Effector CD4-positive, alpha-beta T cell (primary cell): ENCODE measurements at places on chromosomes 7 and 10.

GRCh38 chr7:99720800-99721595 lies 14.0 kb downstream of the CYP3A7 start:
- DNase-seq = no peak

GRCh38 chr10:44807451-44807850 lies 103.7 kb upstream of the TMEM72 start:
- DNase-seq = no peak

GRCh38 chr7:2730846-2731770 lies 43.1 kb downstream of the AMZ1 start:
- DNase-seq = no peak

DNA sequence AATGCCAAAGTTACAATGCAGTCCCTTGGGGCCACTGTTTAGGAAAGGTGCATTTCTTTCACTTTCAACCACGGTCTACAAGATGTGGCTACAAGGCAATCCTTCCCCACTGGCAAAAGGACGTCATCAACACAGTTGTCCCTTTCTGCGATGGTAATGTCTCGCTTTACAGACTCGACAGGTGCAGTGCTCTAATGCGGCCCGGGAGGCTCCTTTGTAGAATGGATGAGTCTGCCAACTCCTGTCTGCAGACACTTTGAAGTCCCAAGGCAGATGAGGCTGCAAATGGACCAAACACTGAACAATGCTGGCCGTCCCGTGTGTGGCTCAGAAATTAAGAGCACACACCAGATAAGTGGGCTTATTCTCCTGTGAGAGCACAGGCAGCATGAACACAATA lies 133.7 kb downstream of the PIP4K2A start:
- no peak for DNase-seq

- DNase-seq = peak; percentile 38
Measured at GRCh38 chr10:91635401-91636400, 2.8 kb upstream of the PPP1R3C start.

DNA sequence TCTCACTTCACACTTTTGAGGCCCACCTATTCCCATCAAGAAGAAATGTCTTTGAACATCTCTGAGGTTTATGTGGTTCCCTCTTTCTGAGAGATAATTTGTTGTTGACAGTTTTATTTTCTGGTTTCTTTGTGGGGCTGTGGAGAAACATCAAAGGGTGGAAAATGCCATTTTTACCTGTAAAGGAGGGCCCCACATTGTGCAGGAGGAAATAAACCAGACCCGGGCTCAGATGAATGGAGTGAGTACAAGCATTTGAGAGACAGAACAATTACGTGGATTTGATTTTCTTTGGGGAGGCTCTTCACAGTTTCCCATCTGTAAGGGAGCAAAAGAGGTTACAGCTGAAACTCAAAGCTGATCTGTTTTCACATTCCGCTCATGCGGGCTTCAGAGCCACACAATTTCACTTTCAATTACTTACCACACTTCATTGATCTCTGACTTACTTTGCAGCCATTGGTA lies 29.8 kb downstream of the ITPRIP start:
- DNase-seq = no peak

GRCh38 chr7:127437837-127438236 lies 45.3 kb upstream of the ZNF800 start:
- no peak for DNase-seq

- DNase-seq = no peak
Measured at GRCh38 chr7:304574-305409, 14.8 kb downstream of the FOXL3 start.

- DNase-seq = no peak
Measured at GRCh38 chr7:120467676-120468075, 194.7 kb downstream of the KCND2 start.

DNA sequence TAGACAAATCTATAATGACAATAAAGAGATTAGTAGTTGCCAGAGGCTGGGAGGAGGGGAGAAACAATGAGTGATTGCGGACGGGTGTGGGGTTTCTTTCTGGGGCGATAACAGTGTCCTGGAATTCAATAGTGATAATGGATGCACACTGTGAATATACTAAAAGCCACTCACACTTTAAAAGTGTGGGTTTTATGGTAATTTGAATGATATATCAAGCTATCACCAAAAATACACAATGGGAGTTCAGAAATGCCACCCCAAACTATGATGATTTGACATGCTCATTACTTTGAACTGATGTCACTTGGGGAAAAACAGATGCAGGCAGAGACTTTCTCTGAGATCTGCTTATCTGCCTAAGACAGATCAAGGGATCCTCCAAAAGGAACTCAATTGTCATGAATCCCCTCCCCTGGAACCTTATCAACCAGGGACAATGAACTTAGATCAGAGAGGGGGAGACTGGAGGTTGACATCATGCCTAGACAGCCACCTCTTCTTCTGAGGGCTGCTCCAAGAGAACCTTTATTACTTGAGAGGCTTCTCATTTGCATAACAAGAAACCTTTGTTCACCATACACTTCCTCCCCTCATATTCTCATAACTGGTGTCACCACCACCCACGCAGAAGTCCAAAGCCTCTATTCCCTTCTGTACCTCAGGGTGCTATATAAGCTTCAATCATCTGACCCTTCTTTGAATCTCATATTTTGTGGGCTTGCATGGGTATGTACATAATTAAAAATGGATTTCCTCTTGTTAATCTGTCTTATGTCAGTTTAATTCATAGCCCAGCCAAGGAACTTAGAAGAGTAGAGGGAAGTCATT lies 14.8 kb upstream of the ZC3HAV1 start:
- no peak for DNase-seq

DNA sequence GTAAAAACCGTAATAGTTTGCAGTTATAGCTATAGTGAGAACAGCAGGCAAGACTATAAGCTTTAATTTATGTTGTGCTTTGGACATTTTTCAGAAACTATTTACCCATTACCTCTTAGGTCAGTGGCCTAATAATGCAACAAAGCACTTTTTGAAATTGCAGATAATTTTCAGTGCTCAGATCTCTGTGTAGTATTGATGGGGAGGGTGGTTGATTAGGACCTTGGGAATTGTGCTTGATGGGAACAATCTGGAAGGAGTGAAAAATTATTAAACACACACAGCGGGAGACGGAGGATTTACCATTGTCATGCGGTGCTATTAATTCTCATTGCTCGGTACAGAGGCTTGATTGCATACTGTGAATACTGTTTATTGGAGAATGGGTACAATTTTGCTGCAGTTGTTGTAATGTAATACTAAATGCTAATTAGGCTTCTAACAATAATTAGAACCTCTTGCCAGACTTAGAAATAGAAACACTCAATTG lies 304.8 kb downstream of the LRMDA start:
- no peak for DNase-seq

DNA sequence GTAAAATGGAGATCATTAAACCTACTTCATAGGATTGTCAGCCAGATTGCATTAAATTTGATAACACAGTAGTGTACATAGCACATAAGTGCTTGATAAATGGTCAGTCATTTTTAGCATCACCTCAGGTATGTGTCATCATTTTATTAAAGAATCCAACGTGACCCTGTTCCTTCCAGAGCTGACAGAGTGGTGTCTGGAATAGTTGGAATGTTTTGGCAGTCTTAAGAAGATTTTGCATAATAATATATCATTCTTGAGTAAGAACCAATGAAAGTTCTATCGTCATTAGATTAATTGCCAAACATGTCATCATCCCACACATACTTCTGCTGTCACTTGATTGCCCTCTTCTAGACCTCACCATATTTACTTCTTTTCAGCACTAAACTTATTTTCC lies 451.4 kb upstream of the POM121L12 start:
- DNase-seq = no peak

- no peak for DNase-seq
Measured at GRCh38 chr7:98922392-98923187, 44.3 kb downstream of the TRRAP start.

DNA sequence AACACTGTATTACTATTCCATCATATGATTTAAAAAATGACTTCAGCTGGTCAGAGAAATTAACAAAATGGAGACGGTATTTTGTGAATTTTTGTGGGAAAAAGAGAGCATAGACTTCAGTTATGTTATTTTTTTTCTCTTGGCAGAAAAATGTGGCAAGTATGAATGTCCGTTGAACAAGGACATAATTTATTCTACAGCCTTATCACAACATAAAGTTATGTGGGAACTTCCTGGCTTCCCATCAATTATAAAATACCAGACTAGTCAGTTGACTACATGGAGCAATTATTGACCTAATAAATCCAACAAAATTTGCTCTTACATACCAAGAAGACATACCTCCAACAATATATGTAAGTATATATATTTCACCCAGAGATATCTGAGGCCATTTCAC lies 88.6 kb upstream of the PPP1R3A start:
- no peak for DNase-seq

DNA sequence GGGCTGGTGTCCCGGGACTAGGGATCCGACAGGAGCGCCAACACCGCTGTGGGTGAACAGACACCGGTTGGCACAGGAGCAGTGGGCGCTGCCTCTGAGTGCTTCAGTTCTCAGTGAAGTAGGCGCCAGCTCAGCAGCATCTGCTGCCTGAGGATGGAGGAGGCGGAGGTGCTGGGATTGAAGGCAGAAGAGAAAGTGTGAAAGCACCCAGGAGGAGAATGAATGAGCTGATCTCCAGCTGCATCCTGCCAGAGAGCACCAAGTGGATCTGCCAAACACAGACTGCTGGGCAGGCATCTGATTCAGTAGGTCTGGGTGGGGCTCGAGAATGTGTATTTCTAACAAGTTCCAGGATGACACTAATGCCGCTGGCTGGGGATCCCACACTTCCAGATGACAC lies 74.5 kb downstream of the LANCL2 start:
- DNase-seq = no peak

DNA sequence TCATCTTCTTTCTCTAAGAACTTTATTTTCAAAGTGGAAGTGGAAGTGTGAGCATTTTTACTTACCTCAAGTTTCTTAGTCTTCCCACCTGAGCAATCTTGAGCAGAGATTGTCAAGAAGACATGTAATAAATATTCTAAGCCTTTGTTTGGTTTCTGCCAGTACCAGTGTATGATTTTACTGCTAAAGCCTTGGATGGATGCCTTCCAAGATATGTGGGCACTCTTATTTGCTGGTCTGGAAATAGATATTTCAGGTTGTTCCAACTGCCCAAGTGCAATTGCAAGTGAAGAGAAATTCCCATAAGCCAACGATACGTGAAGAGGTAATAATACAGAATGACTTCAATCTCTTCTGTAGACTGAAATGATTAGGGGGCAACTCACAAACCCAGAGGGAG lies 18.2 kb upstream of the TARP start:
- DNase-seq = no peak

DNA sequence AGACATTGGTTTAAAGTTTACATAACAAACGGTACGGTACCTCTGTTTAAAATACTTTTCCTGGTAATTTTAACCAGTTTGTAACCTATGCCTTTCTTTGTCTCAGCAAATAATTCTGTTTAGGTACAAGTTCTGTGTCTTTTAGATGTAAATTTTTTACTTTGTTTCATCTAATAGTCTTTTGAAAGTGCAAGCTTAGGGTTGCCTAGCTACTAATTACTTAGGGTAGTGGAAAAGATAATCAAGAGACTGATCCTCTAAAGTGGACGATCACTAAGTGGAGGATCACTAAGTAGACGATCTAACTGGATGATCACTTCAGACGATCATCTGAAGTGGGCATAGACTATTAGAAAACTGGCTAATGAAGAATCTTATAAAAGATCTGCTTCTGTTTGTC lies 16.1 kb upstream of the FKBP9 start:
- DNase-seq = no peak

DNA sequence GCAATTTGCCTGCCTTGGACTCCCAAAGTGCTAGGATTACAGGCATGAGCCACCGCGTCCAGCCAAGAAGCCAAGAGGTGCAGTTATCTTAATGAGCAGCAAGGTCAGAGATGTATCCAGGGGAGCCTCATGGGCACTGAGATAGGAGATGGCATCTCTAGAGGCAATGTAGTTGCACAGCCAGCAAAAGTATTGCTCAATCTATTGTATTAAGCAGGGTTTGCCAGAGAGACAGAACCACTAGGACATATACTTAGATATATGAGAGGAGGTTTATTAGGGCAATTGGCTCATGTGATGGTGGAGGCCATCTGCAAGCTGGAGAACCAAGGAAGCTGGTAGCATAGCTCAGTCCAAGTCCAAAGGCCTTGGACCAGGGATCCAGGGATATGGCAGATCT lies 16.3 kb upstream of the VPS26A start:
- no peak for DNase-seq
